Activated CD8-positive, alpha-beta memory T cell treated with anti-CD3 and anti-CD28 coated beads, Interleukin-2, amount 50 U/mL, for 4 hours (primary cell): ENCODE measurements at places on chromosomes 11 and 22.

- peak; percentile 35 for DNase-seq
These were observed 634 bp downstream of the TIMM8B start for GRCh38 chr11:112085822-112086421.

- no peak for DNase-seq
These were observed 29.3 kb downstream of the OSBPL5 start for GRCh38 chr11:3135481-3136440.

DNA sequence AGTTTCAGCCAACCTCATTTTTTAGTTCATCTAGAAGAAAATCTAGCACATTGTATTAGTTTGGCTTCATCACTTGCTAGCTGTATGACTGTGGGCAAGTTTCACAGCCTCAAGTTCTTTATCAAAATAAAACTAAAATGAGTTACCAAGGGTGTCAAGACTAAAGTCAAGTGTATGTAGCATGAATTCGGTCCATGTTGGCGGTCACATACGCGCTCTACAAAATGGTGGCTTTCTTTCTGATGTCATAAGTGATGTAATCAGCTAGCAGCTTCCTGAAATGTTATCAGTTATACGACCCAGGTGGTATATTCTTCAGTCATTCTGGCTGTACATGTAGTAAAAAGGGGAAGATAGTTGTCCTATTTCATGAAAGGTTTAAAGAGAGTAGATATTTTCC is 50.5 kb downstream of the POLD3 start:
- no peak for DNase-seq

DNA sequence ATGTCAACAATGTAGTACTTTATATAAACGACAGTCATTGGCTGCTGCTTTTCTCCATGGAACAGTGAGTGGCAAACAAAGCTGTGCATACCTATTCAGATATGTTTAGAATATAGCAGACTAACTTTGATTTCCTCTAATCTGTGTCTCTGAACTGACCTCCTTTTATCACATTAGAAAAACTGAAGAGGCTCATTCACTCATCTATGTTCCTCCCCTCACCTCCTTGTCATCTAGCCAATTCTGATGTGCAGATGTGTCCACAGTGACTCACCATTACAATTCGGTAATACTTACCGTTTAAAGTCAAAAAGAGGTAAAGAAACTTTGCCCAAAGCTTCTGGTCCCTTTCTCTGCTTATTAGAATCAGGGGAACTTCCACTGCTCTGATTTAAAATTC is 51.5 kb upstream of the RPS13 start:
- no peak for DNase-seq

DNA sequence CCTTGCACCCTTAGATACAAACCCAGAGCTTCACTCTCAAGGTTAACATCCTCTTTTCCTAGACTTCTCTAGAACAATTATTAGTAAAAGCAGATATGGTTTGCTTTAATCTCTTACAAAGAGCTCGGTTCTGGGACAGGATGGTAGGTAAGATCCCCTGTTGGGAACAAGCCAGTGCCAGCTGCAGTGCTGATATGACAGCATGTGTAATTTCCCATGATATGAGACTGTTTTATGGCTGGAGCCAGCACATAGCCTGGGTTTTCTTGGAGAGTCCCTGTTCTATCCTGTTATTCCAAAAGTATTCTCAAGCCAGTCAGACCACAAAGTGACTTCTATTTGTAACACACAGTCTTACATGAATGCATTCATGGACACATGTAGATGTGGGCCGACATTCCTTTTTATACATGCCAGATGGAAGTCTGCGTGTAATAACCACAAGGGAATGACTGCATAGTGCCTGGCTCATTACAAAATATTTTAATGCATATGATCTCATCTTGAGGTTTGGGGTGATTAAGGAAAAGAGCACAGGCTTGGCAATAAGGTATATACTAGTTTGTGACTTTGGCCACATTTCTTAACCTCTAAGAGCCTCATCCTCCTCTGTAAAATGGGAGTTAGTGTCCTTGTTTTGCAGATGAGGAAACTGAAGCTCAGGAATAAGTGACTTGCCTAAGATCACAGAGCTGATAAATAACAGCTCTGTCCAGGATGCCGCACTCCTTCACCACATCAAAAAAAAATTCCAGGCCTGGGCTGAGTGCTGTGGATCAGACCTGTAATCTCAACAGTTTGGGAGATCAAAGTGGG is 21.8 kb downstream of the CLMP start:
- no peak for DNase-seq

GRCh38 chr22:24001314-24001713 is 3.9 kb downstream of the GSTT4 start:
- DNase-seq, result no peak

DNA sequence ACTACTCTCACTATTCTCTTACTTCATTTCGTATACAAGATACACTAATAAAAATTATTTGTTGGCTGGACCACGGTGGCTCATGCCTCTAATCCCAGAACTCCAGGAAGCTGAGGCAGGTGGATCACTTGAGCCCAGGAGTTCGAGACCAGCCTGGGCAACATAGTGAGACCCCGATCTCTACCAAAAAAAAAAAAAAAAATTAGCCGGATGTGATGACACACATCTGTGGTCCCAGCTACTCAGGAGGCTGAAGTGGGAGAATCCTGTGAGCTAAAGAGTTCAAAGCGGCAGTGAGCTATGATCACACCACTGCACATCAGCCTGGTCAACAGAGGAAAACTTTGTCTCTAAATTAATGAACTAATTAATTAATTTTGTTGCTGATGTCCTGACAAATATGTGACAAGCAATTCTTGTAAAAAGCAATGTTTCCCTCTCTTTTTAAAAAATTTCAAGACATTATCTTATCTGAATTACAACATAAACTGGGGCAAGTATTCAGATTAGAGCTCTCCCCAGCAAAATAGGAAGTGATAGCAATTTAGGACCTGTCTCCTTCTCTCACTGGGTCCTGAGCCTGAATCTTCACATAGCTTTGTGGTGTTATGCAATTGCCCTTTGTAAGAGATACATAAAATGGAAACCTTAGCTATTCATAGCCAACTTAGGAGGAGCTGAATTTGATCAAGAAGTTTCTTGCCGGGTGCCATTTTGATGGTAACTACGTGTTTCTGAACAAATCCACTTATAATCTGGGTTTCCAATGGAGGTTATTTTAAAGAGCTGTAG is 17.6 kb upstream of the TMA7B start:
- DNase-seq, result no peak

DNA sequence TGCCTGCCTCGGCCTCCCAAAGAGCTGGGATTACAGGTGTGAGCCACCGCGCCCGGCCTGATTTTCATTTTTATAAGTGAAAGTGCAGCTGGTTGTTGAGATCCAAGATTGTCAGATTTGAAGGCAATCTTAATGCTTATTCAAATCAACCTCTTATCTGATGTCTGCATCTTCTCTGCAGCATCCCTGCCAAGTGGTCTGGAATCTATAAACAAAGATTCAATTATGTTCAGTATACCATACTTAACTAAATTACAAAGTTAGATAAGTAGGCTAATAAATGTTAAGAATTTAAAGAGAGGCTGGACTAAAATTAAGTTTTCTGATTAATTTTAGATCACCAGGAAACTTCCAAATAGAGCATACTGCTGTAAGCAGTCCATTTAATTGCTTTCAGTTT is 53.8 kb downstream of the POLD3 start:
- DNase-seq, result no peak

- no peak for DNase-seq
These were observed 57.3 kb upstream of the SLN start for GRCh38 chr11:107769189-107769588.

DNA sequence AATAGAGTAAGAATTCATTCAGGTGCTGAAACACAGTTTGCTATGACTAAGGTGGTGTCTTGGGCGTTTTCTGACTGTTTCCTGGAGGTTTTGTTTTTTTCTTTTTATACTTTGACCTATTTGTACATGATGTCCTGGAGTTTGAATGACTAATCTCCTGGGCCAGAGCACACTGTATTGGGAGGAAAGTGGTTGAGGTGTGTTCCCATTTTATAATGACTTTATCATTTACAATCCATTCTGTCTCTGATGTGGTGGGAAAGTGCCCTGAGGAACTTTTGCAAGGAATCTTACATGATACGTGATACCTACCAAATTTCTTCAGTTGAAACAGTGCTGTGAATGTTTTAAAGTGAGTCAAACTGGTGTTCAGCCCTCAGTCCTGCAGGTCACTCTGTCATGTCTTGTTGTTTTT is 80.8 kb downstream of the TNRC6B start:
- no peak for DNase-seq

DNA sequence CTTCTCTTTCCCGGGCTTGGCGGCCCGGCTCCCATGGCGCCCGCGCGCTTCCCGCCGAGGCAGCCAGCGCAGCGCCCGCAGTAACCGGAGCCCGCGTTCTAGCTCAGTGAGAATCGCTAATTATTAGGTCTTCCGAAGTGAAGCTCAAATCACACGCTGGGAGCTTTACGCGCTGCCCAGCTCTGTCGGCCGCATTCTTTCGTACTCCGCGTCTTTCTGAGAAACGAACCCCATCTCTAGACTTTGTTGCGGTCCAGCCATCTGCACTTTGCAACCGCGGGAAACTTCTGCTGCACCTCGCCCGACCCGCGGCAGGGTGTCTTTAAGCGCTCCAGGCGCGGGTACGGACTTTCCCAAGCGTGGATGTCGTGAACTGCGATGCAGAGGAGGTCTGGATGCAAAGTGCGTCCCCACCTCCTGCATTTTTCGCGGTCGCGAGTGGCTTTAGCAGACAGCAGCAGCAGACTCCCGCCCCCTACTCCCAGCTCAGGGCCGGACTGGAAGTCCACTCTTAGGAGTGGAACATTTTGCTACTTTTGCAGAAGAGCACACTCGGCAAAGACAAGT is 6.0 kb upstream of the PAX6 start:
- no peak for DNase-seq

- no peak for DNase-seq
These were observed 28.3 kb upstream of the MS4A6A start for GRCh38 chr11:60211206-60211605.

DNA sequence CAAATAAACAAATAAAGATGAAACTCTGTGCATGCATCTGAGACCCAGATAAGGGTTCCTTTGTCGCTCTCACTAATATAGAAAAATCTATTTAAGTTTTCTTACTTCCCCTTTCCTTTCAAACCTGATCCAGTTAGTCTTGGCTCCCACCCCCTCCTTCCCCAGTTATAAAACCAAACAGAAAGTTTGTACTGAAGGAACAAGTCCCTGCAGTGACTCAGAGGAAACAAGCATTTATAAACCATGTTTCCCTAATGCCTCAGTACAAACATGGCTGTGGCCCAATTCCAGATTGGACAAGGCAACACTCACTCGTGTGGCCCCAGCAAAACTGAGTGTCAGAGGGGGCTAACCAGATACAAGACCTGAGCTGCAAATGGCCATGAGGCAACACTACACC is 65.5 kb upstream of the ARHGAP20 start:
- no peak for DNase-seq

DNA sequence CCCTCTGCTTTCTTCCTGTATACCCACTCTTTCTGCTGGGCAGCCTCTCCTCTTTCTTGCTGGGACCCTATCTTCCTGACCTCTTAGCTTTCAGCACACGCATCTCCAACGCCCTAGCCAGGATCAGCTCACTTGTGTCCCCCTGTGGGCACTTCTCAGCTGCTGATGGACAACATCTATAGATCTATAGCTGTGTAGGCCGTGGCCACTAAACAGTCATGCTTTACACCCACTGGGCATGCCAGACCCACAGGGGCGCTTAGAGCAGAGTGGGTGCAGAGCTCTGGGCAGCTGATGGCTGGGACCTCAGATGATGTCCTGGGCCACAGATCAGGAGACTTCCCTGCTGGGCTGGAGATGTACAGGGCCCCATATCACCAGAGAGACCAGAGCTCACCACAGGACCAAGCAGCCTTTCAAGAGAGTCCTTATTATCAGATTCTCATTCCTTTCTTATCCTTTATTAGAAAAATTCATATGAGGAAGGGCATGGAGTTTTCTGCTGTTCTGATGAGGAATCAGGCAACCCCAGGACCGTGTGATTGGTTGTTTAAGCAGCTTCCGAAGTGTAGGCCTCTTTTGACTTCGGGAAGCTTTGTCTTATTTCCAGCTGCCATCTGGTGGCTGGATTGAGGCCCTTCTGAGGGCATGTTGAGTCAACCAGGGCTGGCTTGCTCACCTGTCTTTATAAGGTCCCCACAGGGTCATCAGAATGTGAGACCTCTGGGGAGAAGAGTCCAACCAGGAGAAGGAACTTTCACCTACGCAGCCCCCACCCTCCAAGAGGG is 60.5 kb downstream of the OSBP2 start:
- DNase-seq, result peak; percentile 48

- no peak for DNase-seq
These were observed 13.7 kb downstream of the GDPD4 start for GRCh38 chr11:77287615-77288273.

DNA sequence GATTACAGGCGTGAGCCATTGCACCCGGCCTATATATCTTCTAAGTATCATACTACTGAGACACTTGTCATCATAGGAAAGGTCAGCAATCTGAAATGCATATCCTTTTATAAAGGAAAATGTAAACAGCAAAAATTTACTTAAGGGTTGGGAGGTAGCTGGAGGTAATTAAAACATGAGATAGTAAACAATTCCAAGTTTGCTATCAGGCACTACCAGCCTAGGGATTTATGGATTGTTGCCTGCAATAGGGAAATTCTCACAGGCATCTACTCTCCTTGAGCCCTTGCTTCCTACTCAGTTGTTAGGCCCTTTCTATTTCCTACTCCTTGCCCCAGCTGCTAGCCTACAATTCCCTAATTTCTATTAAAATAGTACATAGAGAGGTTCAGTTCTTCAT is 16.1 kb downstream of the PGR start:
- no peak for DNase-seq

DNA sequence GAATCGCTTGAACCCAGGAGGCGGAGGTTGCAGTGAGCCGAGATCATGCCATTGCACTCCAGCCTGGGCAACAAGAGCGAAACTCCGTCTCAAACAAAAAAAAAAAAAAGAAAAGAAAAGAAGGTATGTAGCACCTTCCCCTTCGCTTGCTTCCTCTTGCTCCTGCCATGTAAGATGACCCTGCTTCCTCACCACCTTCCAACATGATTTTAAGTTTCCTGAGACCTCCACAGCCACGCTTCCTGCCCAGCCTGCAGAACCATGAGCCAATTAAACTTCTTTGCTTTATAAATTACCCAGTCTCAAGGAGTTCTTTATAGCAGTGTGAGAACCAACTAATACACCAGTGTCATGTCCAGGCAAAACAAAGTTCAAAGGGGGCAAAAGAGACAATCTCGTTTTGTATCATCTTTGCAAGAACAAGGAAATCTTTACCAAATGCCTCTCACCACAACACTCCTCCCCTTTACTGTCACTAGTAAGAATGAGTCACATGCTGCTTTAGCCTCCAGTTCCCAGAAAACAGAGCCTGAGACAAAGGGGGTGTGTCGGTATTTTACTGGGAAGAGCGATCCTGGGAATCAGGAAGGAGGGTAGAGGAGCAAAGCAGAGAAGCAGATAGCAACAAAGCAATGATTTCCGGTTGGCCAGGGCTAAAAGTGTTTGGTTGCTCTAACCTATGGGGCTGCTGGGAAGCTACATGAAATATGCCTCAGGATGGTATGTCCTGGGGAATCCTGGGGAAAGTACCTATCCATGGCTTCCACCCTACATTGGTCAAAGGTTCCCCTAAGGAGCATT is 10.5 kb upstream of the MCHR1 start:
- no peak for DNase-seq

GRCh38 chr11:9732453-9732852 is 68.6 kb downstream of the SWAP70 start:
- DNase-seq, result no peak
